Cortex of kidney (tissue), 1 donor: ENCODE measurements at places on chromosomes 1 and 21.

- DNase-seq = no peak
Observed at GRCh38 chr1:58934706-58935105, 150.9 kb upstream of the JUN start.

DNA sequence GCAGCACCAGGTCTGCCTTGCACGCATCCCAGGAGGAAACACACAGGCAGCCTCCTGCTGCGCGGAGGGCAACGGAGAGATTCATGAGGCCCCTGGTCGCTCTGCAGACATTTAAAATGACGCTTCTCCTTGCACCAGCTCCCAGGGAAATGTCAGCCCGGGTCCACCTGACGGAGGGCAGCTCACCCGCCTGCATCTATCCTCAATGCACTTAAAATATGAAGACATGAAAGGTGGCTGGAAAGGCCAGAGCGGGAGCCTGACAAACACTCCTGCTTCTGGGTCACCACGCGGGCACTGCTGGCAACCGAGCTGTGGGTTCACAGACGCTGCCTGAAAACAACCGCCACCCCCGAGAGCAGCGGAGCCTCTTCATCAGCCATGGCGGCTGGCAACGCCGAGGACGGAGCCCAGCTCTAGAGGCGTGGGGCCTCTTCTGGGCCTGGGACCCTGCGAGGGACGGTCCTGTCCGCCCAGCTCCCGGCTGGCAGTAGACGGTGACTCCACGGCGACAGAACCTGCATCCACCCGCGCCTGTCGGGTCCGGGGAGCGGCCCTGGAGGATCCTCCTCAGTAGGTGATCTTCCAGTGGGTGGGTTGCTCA is 22.7 kb downstream of the POFUT2 start:
- no peak for DNase-seq

DNA sequence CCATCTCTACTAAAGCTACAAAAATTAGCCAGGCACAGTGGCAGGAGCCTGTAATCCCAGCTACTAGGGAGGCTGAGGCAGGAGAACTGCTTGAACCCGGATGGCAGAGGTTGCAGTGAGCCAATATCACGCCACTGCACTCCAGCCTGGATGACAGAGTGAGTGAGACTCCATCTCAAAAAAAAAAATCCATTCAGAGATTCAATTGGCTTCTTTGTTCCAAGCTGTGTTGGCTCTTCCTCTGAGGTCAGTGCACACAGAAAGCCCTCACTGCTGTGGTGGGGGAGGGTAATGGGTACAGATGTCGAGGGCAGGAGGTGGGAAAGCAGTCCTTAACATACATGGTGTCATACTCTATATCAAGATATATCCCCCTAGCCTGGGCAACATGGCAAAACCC is 14.7 kb downstream of the TIE1 start:
- no peak for DNase-seq

- DNase-seq = no peak
Observed at GRCh38 chr1:101451888-101452287, 215.1 kb downstream of the S1PR1 start.

- no peak for DNase-seq
Observed at GRCh38 chr1:30294508-30294907, 428.9 kb downstream of the MATN1 start.
